HFF-Myc (cell line): ENCODE measurements at places on chromosomes 11 and 22.

GRCh38 chr11:111749646-111750045 is 16.5 kb downstream of the PPP2R1B start:
- no peak for DNase-seq

GRCh38 chr11:95699631-95700470 is 89.7 kb downstream of the FAM76B start:
- no peak for DNase-seq

- DNase-seq = no peak
Measured at GRCh38 chr22:19607192-19608002, 83.2 kb upstream of the CLDN5 start.

DNA sequence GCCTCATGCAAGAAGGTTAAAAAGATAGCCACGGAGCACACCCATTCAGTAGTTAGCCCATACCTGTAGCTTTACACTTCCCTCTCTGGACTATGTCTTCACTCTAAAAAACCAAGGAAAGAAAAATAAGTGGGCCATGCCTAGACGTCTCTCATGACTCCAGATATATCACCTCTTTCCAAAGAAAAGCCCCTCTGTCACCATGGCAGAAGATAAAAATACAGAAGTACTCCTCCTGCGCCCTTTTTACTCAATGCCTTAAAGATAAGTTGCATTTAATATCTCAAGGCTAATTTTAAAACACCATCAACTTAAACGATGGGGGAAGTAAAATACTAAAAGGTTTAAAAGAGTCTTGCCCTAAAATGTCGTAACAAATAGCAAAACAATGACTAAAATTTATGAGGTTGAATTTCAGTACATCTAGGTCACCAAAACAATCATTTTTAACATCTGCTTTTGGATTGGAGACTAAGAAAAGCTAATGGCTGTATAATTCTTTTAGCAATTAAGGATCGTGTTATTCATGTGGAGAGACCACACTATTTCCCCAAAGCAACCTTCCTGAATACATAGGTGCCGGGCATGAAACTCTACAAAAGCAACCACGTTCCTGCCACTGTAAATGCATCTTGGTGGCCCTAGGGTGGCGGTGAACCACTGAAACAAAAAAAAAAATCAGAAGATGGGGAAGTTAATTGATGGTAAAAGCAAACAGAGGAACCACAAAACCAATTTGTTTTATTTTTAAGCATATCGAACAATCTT is 46.0 kb downstream of the CELF1 start:
- no peak for DNase-seq

- DNase-seq = no peak
Measured at GRCh38 chr22:39150848-39151215, 1.6 kb downstream of the CBX7 start.

DNA sequence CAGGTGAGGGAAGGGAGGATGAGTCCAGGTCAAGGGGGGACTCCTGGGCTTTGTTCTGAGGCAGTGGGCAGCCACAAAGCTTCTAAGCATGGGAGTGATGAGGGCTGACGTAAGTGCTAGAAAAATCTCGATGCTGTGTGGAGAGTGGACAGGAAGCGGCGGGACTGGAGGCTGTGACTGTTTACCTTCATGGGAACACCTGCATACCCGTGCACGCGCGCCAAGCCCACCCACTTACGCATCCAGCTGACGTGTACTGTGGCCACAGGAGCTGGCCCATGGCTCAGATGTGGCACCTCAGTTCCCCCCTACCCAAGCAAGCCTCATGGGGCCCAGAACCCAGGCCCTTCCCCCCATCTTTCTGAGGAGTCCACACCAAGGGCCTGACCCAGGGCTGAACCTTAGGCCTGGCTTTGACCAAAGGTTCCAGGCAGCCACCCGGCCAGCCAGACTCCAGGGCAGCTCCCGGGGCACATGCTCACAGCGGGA is 14.0 kb downstream of the MYRF start:
- DNase-seq = no peak

GRCh38 chr11:8253566-8253965 is 10.1 kb downstream of the LMO1 start:
- no peak for DNase-seq

GRCh38 chr11:2952290-2952689 is 23.1 kb upstream of the PHLDA2 start:
- DNase-seq = no peak

- no peak for DNase-seq
Measured at GRCh38 chr11:36469881-36470802, 39.9 kb downstream of the TRAF6 start.

DNA sequence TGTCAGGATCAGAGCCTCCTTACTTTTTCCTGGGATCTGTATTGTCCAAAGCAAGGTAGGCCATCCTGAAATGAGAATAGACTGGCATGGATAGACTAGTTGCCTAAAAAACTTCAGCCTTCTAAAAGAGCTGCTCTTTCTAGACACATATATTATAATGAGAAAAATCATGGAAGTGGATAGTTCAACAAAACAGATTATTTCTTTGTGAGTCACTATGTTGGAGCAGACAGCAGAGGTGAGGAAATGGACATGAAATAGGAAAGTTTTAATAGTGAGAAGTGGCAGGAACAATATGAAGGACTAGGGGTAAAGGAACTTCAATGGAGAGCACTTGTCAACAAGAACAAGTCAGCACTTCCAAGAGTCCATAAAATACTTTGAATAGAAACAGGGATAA is 101.9 kb upstream of the ANO3 start:
- DNase-seq = no peak

DNA sequence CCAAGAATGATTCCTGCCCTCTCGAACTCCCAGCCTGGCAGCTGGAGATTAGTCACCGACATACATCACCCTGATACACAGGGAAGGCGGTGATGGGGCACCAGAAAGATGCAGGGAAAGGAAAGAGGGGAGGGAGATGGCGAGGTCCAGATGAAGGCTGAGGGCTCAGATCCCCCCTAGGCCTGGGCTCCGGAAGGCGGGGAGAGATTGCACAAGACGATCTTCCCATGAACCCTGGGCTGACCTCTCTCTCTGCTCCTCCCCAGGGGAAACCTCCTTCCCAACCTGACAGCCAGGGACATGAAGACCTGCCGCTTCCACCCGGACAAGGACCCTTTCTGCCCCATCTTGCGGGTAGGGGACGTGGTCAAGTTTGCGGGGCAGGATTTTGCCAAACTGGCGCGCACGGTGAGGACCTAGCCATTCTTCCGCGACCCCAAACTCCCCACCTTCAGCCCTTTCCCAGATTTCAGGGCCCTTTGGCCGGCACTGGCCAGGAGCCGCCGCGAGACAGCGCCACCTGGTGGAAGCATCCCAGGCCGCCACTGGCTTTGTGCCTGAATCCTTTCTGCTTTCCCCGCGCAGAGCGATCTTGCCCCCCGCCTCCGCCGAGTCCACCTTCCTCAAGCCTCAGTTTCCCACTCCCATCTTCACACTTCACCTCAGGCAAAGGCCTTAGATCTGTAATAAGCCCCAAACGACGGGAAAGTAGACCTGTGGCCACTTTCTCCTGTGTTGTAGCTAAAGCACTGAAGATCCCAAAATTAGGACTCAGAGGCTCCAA is 11.5 kb downstream of the P2RX3 start:
- no peak for DNase-seq

DNA sequence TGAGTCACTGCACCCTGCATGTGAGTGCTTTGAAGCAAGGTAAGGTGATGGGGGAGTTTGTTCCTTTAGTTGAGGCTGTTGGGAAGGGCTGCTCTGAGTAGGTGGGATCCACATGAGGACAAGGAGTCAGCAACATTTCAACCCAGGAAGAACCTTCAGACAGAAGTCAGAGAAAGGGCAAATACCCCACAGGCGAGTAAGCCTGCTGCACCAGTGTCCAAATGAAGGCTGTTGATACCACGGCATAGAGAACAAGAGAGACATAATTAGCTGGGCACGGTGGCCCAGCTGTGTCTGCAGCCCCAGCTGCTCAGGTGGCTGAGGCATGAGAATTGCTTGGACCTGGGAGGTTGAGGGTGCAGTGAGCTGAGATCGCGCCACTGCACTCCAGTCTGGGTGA is 54.3 kb upstream of the CLMP start:
- no peak for DNase-seq
